ENCODE measurements at places on chromosomes 5 and 9.
A peak's percentile ranks its signal among the peaks of the same experiment; 100 is the strongest.

DNA sequence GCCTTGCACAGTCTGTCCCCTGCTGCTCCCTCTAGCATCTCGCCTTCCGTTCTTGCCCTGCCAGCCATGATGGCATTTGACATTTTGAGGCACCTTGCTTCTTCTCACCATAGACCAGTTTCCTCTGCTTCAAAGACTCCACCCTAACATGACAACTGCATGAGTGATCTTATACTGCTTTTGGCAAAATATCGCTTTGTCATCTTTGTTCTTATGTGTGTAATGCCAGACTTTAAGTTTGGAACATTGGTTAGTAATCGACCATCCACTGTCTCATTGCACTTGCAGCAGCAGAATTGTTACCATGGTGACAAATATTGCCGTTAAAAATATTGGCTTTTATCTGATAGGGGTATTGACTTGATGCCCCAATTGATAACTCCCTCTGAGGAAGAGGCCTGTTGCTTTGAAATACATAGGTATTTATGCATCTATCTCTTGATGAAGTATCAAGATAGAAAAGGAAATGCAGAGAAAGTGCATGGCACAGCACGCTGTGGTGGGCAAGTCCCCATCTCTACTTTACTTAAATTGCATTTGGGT is 6.8 kb downstream of the GARIN3 start:
- no peak for DNase-seq

- DNase-seq: no peak
Measured at GRCh38 chr5:62502456-62503101, 76.0 kb upstream of the LRRC70 start.

- no peak for DNase-seq
Measured at GRCh38 chr5:133249593-133249992, 197.8 kb downstream of the HSPA4 start.

DNA sequence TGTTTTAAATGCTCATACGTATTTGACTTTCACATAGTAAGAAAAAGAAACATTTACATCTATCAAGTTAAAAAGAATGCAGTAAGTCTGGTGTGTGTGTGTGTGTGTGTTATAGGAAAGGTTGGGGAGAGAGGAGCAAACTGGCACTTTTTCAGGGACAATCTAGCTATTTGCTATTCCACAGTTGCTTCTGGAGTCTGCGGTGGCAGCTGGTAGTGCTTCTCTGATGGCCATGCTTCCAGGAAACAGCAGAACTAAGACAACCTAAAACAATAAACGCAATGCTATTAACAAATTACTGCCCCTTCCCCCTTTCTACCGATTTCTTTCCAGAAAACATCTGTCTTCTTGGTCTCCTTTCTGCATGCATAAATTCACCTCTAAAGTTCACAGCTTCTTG is 70.0 kb upstream of the CDH10 start:
- no peak for DNase-seq

DNA sequence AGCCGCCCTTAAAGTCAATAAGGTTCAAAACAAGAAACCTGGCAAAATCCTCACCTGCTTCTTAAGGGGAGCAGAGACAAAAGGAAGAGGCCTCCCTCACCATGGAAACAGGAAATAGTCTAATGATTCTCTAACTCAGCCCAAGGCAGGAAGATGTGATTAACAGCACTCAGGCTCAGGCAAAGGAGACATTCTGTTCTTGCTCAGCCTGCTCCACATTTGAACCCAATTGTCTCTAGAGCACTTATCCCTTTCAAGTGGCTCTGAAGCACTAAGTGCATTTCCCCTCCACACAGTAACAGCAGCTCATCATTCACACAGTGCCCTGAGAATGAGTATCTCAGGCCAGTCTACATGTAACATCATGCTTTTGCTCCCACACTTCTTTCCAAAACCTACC is 72.3 kb downstream of the NIPSNAP3B start:
- no peak for DNase-seq

GRCh38 chr5:155620821-155621410 is 607.4 kb downstream of the KIF4B start:
- DNase-seq: no peak

- DNase-seq: no peak
Measured at GRCh38 chr5:52554293-52554692, 233.4 kb upstream of the ITGA1 start.

GRCh38 chr5:124408738-124409453 is 337.5 kb downstream of the ZNF608 start:
- no peak for DNase-seq

- no peak for DNase-seq
Measured at GRCh38 chr5:137199966-137200365, 299.2 kb downstream of the SPOCK1 start.

DNA sequence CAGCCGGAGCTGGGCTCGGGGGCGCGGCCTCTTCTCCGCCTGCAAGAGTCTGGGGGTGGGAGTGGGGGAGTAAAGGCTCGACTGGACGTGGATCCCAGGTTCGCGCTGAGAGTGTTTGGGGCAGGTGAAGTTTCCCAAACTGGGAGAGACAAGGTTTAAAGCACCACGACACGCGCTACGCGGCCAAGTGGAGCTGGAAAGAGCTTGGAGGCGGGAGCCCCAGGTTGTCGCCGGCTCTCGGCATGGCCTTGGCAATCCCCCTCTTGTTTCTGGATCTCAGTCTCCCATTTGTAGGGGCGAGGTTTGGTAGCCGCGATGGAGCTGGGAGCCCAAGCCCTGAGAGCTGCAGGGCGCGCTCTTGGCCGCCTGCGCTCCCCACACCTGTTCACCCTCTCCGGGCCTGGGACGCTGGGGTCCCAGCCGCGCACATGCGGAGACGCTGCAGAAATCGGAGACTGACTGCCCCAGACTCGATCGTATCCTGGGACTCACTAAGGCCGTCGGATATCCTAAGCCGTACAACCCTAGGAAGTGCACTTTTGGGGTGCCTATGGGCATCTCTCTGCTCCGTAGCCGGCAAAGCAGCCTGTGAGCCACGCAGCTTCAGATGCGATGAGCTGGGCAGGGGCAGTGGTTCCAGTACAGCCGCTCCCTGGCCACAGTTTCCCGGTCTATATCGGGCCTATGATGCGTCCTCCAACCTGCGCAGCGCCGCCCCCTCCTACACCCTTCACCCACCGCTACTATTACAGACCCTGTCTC is 937 bp downstream of the TMOD1 start:
- no peak for DNase-seq

DNA sequence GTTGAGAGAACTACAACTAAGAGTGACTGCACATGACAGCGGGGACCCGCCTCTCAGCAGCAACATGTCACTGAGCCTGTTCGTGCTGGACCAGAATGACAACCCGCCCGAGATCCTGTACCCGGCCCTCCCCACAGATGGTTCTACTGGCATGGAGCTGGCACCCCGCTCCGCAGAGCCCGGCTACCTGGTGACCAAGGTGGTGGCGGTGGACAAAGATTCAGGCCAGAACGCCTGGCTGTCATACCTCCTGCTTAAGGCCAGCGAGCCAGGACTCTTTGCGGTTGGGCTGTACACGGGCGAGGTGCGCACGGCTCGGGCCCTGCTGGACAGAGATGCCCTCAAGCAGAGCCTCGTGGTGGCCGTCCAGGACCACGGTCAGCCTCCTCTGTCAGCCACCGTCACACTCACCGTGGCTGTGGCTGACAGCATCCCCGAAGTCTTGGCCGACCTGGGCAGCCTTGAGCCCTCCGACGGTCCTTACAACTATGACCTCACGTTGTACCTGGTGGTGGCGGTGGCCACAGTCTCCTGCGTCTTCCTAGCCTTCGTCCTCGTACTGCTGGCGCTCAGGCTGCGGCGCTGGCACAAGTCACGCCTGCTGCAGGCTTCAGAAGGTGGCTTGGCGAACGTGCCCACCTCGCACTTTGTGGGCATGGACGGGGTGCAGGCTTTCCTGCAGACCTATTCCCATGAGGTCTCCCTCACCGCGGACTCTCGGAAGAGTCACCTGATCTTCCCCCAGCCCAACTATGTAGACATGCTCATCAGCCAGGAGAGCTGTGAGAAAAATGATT is 2.1 kb downstream of the PCDHGA7 start:
- no peak for DNase-seq

GRCh38 chr5:136590581-136590980 is 225.2 kb upstream of the TRPC7 start:
- DNase-seq: no peak

DNA sequence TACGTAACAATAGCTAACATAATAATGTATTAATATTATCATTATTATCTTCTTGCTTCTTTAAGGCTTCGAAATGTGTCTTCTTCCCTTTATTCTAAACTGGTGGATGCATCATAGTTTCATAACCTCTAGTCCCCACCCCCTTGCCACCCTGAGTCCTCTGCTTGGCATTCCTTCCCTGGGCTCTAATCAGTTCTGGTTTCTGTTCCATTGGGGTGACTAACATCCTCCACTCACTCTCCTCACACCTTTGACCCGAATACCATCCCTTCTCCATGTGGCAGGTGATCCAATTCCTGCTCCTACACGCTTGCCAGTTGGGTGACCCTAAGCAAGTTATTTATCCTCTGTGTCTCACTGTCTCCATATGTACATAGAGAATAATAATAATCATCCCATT is 286.1 kb downstream of the TRPM3 start:
- no peak for DNase-seq

DNA sequence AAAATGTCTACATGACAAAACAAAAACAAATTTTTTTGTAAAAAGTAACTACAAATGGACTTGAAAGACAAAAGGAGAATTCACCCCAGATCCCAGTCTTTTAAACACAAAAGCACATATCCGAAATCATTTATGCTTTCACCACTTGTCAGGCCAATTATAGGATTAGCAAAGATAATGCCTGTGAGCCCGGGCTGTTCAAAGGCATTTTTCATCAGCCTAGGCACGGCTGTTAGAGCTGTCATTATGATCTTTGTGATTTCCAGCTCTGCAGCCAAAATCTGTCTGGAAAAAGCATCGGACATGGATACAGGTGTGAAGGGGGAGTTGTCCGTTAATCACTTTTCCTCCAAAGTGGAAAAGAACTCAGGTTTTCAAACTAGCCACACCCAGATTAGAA is 23.6 kb upstream of the RAB14 start:
- DNase-seq: no peak

DNA sequence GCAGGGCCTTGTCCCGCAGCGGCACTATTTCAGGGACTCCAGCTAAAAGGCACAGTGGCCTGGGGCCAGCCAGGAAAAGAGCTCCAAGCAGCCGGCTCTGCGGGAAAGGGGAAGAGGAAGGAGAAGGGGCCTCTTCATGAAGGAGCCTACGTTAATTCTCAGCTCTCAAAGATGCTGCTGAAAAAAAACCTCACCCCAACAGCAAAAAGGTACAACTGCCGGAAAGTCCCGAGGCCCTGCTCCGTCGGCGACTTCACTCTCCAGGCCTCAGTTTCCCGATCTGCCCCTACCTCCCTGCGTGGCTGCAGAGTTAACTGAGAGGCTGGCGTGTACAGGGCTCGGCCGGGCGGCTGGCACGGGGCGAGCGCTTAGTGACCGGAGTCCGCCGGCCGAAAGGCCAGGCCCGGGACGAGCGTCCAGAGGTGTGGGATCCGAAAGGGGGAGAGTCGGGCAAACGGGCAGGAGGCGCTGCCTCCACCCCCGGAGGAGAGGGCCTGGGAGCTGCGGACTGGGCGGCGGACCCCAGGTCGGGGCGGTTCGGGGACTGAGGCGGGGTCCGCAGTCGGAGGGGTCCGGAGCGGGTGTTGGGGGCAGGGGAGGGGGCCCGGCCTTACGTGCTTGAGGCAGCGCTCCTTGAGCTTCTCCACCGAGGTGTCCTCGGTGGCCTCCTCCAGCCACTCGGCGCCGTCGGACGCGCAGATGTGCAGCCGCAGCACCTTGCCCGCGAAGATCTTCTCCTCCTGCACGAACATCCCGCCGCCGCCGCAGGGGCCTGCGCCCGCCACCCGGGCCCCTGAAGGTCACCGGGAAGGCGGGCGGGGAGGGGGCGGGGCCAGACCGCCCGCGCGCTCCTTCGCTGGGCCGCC is 529 bp downstream of the UBAC1 start:
- no peak for DNase-seq

DNA sequence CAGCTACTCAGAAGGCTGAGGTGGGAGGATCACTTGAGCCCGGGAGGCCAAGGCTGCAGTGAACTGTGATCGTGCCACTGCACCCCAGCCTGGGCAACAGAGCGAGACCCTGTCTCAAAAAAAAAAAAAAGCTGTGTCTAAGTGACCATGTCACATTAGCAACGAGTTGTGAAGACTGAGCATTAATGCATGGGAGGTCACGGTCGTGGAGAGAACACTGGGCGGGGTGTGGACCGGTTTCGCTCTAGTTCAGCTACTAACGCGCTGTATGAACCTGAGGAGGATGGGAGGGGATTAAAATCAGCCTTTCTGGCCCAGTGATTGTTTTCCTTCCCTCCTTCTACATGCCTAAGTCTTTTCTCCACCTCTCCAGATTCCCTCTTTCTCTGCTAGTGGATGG is 56.7 kb upstream of the CARTPT start:
- DNase-seq: no peak

- DNase-seq: no peak
Measured at GRCh38 chr9:8183618-8184017, 384.0 kb upstream of the DMAC1 start.

GRCh38 chr9:112006361-112007020 is 109.9 kb downstream of the UGCG start:
- DNase-seq: no peak

GRCh38 chr5:33332804-33333203 is 108.0 kb upstream of the TARS1 start:
- no peak for DNase-seq

DNA sequence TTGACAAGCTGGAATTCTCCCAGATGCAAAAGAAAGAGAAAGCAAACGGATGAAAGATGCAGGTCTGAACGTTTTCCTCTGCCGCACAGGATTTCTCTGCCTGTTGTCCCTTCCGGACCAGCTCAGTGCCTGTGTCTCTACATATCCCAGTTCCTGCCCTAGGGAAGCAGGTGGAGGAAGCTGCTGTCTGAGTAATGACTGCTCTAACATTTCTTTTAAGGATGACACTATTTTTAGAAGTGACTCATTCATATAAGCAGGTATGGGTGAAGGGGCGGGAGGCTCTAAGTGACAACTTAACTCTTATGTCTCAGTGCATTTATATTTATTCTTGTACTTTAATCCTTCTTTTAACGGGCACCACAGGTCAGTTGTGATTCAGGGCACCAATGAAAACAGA is 128.8 kb downstream of the SLC24A2 start:
- no peak for DNase-seq

- DNase-seq: no peak
Measured at GRCh38 chr5:73137563-73138530, 17.5 kb downstream of the TMEM171 start.

GRCh38 chr9:113581865-113582697 is 118.6 kb downstream of the RGS3 start:
- DNase-seq: peak; percentile 40

DNA sequence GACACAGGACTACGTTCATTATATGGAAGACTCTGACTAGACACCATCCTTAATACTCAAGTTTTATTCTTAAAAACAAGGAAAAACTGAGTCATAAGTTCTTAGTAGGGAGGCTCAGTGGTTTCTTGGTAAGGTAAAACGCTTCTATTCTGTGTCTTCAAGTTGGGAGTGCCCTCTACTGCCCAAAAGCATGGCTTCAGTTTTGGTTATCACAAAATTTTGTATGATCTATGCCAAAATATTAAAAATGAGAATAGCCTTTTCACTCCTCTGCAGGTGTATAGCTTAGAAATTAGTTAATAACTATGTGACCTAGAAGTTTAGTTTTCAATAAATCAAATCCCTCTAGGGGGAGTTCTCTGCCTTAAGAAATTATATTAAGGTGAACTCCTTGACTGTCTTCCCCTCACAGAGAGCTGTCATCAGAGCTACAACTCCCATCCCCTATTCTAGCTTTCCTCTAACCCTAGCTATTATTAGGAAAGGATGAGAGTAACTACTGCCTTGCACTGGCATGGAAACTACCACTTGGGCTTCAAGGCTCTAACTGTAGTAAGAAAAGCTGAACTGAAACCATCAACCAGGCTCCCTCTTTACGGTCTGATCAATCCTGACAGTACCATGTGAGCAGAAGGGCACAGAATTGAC is 189.7 kb downstream of the GNAQ start:
- DNase-seq: no peak

- DNase-seq: no peak
Measured at GRCh38 chr5:322942-323879, 1.7 kb downstream of the AHRR start.

Measured in stimulated activated CD8-positive, alpha-beta memory T cell treated with anti-CD3 and anti-CD28 coated beads, Interleukin-7, amount 100 ng/mL, for 24 hours (primary cell).